ENCODE measurements at places on chromosomes 3 and 15.

- peaks cover 19% of the 10 kb centered on the region for H3K36me3 ChIP-seq
- no peak overlapping the region for H3K4me3 ChIP-seq
- DNase-seq, result no peak
- no peak overlapping the region for H3K27ac ChIP-seq
Observed at GRCh38 chr15:89172921-89173320, 48.5 kb downstream of the RLBP1 start.

DNA sequence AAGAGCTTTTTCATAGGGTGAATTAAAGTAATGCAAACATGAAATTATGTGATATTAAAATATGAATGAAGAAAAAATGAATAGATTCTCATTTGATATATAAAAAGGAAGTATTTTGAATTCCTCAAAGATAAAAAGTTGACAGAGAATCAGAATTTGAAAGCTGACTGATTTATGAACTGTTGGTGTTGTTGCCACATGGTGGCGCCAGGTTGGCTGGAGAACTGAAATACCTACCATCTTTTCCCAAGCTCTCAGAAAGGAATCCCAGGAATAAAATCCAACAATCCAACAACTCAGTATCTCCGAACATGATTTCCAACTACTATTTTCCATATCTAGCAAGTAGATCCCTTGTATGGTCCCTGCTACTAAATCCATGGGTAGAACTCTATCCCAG is 3.1 kb downstream of the MYRIP start:
- H3K27ac ChIP-seq, result no peak overlapping the region
- peaks cover 3% of the 10 kb centered on the region for H3K4me1 ChIP-seq
- H3K36me3 ChIP-seq, result no peaks in the 10 kb centered on the region

- H3K27ac ChIP-seq, result no peak overlapping the region
- no peak overlapping the region for H3K4me3 ChIP-seq
- H3K4me1 ChIP-seq, result no peaks in the 10 kb centered on the region
- no peaks in the 10 kb centered on the region for H3K36me3 ChIP-seq
- H3K27me3 ChIP-seq, result peaks cover 7% of the 10 kb centered on the region
- DNase-seq, result no peak
Observed at GRCh38 chr15:66045542-66045941, 176.3 kb downstream of the RAB11A start.

GRCh38 chr15:85318048-85318731 is 62.2 kb upstream of the AKAP13 start:
- DNase-seq, result peak; percentile 70
- peak overlapping the region; percentile 86 for H3K27ac ChIP-seq
- H3K4me3 ChIP-seq, result peak overlapping the region; percentile 64
- H3K27me3 ChIP-seq, result no peaks in the 10 kb centered on the region

DNA sequence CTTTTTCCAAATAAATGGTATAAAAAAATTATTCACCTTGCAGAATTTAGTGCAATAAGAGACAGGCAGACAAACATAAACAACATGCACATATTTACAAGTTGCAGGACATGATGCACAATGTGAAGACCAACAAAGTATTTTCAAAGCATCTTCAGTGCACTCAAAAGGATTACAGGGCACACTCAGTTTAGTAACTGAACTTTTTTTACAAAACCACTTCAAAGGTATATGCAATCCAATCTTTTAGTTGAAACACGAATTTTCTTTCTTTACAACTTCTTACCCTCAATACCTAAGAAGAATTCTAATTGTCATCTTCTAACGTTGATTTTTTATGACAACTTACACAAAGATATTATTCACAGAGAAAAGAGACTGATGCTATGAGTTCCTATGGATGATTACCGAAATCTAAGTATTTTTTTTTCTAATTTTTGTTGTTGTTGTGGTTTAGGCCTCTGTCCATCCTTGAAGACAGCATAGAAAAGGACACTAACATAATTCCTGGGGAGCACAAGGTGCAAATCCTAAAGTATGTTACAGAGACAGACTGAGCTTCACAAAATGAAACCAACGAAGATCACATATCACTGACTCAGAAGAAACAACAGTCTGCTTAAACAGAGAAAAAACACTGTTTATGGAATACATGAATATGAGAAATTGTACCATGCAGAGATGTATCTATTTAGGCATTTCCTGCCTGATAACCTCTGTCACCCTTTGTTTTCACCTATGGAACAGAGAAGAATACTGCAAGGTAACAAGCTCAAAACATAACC is 50.3 kb downstream of the ZMAT3 start:
- H3K4me3 ChIP-seq, result peak overlapping the region; percentile 70
- H3K4me1 ChIP-seq, result peaks cover 34% of the 10 kb centered on the region
- no peaks in the 10 kb centered on the region for H3K27me3 ChIP-seq
- H3K36me3 ChIP-seq, result peaks cover 9% of the 10 kb centered on the region
- no peak for DNase-seq

DNA sequence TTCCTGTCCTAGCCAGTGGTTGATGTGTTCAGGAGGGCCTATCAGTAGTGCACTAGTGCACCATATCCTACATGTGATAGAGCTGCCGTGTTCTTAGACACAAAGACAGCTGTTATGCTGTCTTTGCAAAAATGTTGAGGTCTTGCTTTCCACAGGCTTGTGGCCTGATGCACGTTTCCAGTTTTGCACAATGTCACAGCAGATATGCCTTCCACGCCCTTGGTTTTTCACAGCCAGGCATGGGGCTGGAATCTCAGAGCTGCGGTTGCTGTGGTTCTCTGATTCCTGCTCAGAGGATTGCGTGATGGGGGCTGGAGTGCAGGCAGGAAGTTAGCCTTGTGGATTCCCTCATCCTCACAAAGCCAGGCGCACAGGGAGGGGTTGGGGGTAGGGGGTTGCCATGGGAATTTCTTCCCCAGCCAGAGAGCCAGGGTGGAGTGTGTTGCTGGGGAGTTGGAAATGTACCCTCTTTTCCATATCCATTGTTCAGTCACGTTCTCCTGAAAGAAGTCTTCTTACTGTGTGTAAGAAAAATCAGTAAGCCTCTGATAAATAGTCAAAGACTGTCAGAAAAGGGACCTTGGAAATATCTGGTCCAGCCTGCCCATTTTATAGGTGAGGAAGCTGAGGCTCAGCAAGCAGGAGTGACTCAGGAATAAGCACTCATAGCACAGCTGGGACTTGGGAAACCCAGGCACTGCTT is 79.4 kb downstream of the SMAD3 start:
- peaks cover 15% of the 10 kb centered on the region for H3K36me3 ChIP-seq
- no peak for DNase-seq
- H3K27me3 ChIP-seq, result no peaks in the 10 kb centered on the region
- H3K4me3 ChIP-seq, result peak overlapping the region; percentile 37

- no peak overlapping the region for H3K27ac ChIP-seq
- H3K4me3 ChIP-seq, result no peak overlapping the region
- no peaks in the 10 kb centered on the region for H3K36me3 ChIP-seq
- H3K27me3 ChIP-seq, result peaks cover 2% of the 10 kb centered on the region
- no peaks in the 10 kb centered on the region for H3K4me1 ChIP-seq
- no peak for DNase-seq
Observed at GRCh38 chr3:61299343-61300005, 48.2 kb upstream of the FHIT start.

DNA sequence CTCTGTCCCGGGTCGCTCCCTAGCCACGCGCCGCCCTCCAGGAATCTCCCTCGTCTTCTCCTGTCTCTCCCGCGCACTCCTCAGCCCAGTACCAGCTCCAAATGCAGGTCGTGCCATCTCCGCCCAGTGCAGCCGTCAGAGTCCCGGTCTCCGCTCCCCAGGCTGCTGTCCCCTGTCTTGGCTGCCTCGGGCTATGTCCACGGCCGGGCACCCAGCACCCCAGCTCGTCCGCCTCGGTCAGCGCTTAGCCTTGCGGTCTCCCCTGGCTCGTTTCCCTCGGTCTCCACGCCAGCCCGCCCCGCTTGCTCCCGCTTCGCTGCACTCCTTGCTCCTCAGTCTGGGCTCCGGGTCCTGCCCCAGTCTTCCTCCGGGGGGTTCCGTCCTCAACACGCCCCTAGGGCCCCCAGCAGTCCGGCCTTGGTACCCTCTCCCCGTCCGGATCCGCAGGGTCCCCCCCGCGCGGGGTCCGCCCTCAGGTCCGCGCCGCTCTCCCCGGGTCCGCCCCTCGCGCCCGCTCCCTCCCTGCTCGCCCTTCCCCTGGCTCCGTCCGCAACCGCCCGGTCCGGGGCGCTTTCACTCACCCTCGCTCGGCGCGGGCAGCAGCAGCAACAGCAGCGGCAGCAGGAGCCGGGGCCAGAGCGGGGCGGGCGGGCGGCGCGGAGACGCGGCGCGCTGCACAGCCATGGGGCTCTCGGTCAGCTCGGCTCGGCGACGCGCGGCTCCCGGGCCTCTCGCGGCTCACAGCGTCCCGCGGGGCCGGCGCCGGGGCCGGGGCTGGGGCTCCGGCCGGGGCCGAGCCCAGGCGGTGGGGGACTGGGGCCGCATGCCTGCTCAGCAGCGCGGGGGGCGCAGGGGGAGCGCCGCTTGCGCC is 462 bp downstream of the IGDCC3 start:
- H3K27me3 ChIP-seq, result peaks cover 74% of the 10 kb centered on the region
- no peak for DNase-seq
- peaks cover 6% of the 10 kb centered on the region for H3K4me1 ChIP-seq
- no peak overlapping the region for H3K27ac ChIP-seq
- H3K4me3 ChIP-seq, result peak overlapping the region; percentile 51

GRCh38 chr3:120708408-120708807 is 26.4 kb upstream of the HGD start:
- H3K36me3 ChIP-seq, result peaks cover 21% of the 10 kb centered on the region
- H3K4me1 ChIP-seq, result no peaks in the 10 kb centered on the region
- no peaks in the 10 kb centered on the region for H3K27me3 ChIP-seq
- no peak overlapping the region for H3K27ac ChIP-seq
- no peak overlapping the region for H3K4me3 ChIP-seq
- DNase-seq, result no peak

DNA sequence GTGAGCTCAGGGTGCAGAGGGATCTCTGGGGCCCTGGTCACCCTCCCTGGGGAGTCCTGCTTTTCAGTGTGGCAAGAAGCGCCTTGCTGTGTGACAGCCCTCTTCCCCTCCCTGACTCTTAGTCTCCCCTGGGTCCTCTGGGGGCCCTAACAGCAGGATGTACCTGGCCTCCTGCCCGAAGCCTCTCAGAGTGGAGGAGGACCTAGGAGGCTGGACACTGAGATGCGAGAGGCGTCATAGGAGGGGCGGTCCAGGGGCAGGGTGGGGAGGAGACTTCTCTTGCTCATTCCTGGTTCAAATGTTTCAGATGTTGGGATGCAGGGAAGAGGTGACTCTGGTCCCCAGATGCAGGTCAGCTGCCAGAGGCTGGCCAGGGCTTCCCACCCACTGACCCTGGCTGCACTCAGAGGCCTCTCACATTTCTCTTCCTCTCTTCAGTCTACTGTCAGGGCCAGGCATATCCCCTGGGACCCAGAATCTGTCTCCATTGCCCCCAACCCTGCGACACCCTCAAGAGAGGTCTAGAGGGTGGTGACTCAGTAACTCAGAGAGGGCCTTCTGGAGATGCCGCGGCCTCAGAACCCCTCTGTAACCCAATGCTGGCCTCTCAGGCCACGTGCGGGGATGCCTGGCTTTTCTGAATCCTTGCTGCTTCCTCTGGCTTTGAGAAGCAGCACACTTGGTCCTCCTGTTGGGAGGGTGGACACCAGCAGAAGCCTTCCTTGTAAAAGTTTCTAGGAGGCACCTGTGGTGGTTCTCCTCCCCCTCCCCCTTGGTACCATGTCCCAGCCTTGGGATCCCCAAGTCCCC is 25.9 kb downstream of the SNX33 start:
- no peaks in the 10 kb centered on the region for H3K27me3 ChIP-seq
- H3K4me3 ChIP-seq, result no peak overlapping the region
- DNase-seq, result no peak
- no peaks in the 10 kb centered on the region for H3K4me1 ChIP-seq

DNA sequence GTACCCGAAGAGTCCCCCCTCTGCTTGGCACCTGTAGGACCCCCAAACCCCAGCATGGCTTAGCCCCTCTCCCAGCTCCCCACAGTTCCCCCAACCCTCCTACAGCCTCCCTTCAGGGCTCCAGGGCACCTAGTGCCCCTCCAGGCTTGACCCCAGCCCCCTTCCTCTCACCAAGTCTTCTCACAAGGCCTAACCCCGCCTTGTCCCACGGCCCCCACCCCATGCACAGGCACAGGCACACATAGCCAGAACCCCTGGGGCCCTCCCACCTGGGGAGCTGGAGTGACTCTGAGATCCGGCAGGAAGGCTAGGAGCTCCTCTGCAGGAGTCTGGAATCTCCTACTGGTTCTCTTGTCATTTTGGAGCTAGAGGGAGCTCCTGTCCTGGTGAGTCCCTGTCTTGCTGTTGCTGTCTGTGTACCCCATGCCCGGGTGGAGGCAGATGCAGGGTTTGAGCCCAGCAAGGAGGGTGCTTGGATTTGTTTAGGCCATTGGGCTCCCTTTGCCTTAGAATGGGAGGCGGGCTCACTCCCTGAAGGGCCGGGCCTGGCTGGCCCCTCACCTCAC is 39.6 kb downstream of the KLF13 start:
- H3K27me3 ChIP-seq, result no peaks in the 10 kb centered on the region
- peaks cover 42% of the 10 kb centered on the region for H3K36me3 ChIP-seq
- peaks cover 88% of the 10 kb centered on the region for H3K4me1 ChIP-seq
- DNase-seq, result no peak
- peak overlapping the region; percentile 89 for H3K4me3 ChIP-seq

DNA sequence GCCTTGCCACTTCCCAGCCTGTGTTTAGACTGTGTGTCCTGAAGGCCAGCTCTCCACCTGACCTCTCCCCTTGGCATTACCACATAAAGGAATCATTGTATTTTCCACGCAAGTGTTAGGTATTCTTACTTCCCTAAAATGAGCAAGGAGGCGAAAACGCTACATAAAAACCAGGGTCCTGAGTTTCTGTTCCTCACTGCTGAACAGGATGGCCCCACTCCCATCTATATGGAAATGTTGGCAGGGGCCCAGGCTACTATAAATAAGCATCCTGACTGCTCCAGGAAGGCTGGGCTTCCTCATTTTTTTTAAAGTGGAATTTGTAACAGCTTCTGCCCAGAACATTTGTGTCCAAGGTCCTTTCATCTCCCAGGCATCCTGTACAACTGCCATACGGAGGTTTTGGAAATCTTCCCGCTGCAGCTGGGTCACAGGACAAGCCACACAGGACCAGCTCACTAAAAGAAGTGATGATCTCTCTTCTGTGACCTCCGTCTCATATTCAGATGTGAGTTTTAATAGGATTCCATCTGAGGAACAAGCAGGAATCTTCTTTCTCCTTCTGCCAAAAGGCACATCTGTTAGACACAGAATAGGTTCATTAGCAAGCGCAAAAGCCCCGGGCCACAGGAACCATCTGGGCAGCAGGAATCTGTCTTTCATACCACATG is 56.4 kb upstream of the LIMD1 start:
- H3K4me3 ChIP-seq, result no peak overlapping the region
- no peaks in the 10 kb centered on the region for H3K4me1 ChIP-seq
- H3K36me3 ChIP-seq, result peaks cover 3% of the 10 kb centered on the region
- no peak for DNase-seq
- H3K27ac ChIP-seq, result no peak overlapping the region
- no peaks in the 10 kb centered on the region for H3K27me3 ChIP-seq
